ENCODE measurements at places on chromosomes 7 and 10. TPM values are rescaled to one million over a fixed set of nuclear protein-coding genes. Genes with fewer than 3 reads are reported as not detected.

DNA sequence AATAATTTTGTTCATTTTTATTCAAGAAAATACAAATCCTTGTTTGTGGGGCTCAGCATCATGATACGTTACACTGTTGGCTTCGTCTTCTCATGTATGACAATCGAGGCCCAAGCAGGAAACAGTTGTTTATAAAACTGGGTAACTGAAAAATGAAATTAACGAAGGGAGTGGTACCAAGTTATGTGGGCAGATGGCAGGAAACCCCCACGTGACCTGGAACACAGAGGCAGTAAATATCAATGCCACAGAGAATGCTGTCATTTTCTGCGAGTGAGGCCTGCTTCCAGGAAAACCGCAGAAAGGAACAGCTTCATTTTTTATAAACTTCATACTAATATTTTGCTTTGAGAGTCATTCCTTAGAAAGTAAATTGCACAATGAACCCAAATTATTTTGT is 201.0 kb upstream of the ADARB2 start:
- DNase-seq, result no peak

DNA sequence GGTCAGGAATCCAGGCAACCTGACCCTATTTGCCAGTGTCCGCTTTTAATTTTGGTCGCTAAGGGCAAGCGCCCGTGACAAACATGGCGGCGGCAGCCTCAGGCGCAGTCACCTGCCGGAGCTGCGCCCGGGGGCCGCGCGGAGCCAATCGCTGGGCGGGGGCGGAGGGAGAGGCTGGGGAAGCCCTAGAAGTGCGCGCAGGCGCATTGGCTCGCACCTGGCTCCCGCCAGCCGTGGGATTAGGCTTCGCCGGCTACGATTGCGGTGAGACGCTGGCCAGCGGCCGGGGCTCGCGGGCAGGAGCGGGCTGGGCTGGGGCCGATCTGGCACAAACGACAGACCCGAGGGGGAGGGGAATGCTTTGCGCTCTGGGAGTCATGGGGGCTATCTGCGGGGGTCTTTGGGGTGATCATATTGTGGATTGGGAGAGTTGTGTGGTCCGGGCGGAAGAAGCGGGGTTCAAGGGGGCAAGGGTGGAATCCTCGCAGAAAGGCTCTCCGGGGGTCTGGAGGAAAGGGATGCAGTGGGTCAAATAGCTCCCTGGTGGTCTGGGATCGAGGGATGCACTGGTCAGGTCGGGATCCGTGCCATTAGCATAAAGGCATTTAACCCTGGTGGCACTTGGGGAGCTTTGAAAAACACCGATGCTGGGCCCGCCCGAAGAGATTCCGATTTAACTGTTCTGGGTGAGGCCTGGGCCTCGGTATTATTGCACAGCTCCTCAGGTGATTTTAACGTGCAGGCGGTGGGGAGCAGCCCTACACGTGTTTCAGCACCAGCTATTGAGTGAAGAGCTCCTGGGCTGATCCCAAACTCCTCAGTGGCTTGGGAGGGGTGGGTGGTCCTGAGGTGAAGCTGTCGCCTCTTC is 10.1 kb upstream of the C10orf95 start:
- DNase-seq, result peak; percentile 73

GRCh38 chr10:14579405-14579804 is 195.3 kb downstream of the FAM107B start:
- no peak for DNase-seq

DNA sequence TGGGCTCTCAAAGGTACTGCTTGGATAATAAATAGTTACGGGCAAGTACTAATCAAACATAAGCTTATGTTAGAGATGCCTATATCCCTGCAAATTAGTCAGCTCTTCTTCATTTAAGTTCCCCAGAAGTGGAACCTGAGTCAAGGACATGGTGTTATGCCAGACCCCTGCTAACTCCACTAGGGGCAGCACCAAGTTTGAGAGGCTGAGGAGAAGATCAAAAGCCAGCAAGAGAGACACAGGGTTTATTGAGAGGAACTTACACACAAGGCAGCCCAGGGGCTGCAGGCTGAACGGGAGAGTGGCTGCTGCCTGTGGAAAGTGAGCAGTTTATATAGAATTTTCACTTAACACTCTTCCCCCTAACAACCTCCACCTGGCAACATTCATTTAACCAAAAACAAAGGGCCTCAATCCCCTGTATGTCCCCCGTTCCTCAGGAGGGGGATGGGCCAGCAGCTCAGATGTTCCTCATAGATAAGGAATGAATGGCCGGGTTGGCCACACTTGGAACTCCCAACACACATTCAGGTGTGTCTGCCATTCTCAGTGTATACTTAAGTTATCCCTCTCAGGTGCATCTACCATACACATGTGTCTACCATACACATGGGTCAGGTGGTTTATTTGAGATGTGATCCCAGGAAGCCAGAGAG is 62.6 kb upstream of the GHITM start:
- DNase-seq, result peak; percentile 18

Gene CNPY1
- not detected for total RNA-seq

Gene VWA2
- 3.5 TPM for total RNA-seq

Gene SLC18A3
- total RNA-seq, result 0.10 TPM

Gene ST8SIA6
- total RNA-seq, result 0.17 TPM

GRCh38 chr10:121990015-121990677 is 1.2 kb downstream of the TACC2 start:
- no peak for DNase-seq

DNA sequence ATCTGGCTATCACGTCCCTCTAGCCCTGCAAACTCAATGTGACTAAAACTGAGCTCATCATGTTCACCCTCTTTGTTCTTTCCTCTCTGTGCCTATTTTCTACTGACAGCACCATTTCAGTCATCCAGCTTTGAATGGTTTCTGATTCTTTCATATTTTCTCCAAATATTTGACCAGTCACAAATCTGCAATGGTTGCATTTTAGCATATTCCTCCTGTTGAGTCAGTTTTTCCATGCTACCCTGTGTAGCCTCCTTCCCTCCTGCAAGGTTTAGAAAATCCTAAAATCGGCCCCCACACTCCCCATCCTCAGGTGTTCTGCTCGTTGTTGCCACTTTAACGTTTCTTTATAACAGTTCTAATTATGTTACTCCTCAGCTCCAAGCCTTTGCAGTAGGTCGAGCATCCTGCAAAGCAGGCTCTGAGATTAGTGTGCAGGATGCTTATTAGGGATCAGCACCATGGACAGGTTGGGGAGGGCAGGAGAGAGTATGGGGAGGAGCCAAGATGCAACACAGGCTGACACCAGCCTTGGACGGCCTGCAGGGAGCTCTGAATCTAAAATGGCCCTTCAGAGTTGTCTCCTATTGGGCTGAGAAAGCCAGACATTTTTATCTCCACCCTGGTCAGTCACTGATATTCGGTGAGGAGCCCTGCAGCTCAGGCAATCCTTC is 531.0 kb upstream of the COBL start:
- no peak for DNase-seq

DNA sequence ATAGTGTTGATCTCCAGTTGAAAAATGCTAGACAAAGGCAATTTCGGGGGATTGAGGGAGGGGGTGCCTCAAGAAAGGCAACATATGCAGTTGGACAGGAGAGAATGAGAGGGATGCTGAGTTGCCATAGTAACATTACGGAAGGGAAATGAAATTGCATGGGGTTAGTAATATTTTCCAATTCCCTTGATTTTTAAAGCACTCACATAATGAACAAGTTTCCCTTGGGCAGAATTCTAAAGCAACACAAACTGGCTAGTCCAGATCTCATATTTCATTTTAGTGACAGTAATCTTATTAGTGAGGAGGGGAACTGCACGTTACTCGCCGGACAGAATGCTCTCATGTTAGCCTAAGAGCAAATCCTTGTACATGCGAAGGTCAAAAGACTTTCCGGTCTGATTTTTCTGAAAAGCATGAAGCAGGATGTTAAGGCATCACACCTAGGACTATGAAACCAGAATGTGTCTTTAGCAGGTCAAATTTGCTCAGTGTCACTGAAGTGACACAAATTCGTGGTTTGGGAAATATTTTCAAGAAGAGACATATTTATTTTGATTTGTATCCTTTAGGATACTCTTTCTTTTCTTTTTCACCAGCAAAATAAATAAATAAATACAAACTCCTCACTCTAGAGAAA is 165.5 kb downstream of the ANK3 start:
- no peak for DNase-seq

DNA sequence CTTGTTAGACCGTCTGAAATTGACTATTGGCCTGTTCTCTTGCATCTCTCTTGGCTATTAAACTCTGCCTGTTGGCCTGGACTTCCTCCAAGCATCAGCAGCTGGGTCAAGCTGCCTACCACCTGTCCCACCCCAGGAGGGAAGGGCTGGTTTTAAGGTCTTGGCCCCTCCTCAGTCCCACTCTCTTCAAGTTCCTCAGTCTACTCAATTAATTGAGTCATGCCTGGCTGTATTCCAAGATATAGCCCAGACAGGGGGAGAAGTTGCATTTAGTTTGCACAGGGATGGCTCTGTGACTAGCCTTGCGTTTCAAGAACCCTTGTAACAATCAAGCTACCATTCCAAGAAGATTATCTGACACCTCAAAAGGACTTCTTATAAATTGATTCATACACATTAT is 113.8 kb upstream of the GLI3 start:
- DNase-seq, result peak; percentile 42

DNA sequence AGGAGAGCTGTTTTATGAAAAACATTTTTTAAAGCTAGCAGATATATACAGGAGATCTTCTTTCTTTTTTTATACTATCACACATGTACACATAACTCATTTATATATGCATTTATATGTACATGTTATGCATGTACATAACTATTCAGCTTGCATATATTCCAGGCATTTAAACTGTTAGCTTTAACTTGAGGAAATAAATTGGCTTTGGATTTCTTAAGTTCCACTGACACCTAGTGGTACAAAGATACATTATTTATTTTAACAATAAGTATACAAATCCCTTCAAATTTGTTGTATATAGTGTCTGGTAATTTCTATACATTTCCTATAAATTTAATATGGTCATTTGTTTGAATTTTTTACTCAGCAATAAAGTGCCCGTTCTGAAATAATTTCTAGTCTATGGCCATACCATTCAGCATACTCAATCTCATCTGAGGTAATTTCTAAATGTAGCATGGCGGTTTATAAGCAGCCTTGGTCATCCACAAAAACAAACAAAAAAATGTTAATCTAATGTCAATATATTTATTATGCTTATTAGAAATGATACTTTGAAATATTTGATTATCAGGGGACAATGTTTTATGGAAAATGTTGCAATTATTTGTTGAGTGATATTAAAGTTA is 11.6 kb downstream of the ZDHHC6 start:
- DNase-seq, result peak; percentile 80

GRCh38 chr10:50152792-50153272 is 85.1 kb downstream of the WASHC2A start:
- DNase-seq, result no peak

DNA sequence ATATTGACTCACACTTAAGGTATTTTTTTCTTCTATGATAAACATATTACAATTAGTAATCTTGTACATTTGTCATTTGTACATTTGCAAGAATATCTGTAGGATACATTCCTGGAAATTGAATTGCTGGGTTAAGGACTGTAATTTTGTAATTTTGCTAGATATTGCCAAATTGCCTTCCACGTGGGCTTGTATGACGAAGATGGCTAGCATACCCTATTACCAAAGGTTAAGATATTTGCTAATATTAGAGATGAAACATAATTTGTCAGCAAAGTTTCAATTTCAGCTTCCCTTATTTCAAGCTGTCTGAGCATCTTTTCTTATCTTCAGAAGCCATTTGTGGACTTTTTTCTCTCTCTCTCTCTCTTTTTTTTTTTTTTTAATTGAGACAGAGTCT is 1.0 kb upstream of the LYZL2 start:
- DNase-seq, result no peak

- no peak for DNase-seq
Measured at GRCh38 chr7:133060004-133060403, 21.9 kb downstream of the CHCHD3 start.

- DNase-seq, result no peak
Measured at GRCh38 chr7:85336086-85336485, 149.2 kb upstream of the SEMA3D start.

- peak; percentile 100 for DNase-seq
Measured at GRCh38 chr7:99562832-99563231, 4.4 kb downstream of the ZNF655 start.

- DNase-seq, result no peak
Measured at GRCh38 chr7:25103773-25104172, 21.3 kb downstream of the CYCS start.

- DNase-seq, result no peak
Measured at GRCh38 chr10:7598771-7599170, 68.0 kb downstream of the ITIH5 start.

DNA sequence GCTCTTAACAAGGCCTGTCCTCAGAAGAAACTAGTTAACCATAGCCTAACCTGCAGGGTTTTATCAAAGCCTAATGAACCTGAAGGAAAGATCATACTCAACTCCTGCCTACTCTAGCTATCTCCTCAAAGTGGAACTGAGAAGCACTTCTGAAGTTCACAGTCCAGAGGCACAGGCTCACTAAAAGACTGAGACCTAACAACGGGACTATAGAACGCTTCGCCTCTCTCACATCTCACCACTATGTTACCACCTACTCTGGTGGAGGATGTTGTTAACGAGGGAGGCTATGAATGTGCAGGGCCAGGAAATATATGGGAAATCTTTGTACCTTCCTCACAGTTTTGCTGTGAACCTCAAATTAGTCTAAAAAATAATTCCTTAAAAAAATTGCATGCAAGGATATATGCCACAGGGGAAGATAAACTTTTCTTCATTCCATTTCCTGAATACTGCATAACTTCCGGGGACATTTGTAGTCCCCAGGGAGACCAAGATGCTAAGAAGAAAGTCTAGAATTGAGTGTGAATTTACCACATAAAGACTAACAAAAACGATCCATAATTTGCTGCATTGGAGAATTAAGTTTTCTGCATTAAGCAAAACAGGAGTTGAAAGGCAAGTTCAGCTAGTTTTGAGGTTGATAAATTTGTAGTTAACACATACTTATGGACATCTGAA is 21.6 kb downstream of the LIPJ start:
- DNase-seq, result no peak

- no peak for DNase-seq
Measured at GRCh38 chr10:28924717-28925116, 247.4 kb downstream of the BAMBI start.

GRCh38 chr7:151088856-151089699 is 2.8 kb downstream of the AGAP3 start:
- DNase-seq, result peak; percentile 45

Gene LLCFC1
- total RNA-seq, result not detected

GRCh38 chr10:114408968-114409444 is 4.7 kb upstream of the AFAP1L2 start:
- DNase-seq, result peak; percentile 56
